ENCODE measurements at places on chromosomes 5 and 9.

- no peak overlapping the region for H3K4me3 ChIP-seq
- no peaks in the 10 kb centered on the region for H3K36me3 ChIP-seq
- no peak overlapping the region for H3K27ac ChIP-seq
Observed at GRCh38 chr9:75540185-75540584, 350.3 kb upstream of the PCSK5 start.

DNA sequence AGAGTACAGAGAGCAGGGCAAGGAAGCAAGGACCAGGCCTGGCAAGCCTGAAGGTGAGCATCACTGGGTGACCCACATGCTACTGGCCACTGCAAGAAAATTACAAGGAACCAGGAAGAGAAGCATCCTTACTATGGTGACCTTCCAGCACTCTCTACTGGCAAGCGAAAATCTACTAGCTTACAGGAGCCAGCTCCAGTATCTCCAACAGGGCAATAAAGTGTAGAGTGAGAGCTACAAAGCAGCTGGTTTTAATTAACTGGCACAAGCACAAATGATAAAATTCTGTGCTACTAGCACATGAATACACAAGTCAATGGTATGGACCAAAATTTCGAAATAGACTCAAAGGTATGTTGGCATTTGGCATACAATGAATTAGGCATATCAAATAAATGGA, 113.3 kb upstream of the CAST start:
- H3K36me3 ChIP-seq = no peaks in the 10 kb centered on the region
- DNase-seq = no peak
- H3K4me3 ChIP-seq = no peak overlapping the region
- H3K27ac ChIP-seq = no peak overlapping the region
- H3K27me3 ChIP-seq = no peaks in the 10 kb centered on the region

DNA sequence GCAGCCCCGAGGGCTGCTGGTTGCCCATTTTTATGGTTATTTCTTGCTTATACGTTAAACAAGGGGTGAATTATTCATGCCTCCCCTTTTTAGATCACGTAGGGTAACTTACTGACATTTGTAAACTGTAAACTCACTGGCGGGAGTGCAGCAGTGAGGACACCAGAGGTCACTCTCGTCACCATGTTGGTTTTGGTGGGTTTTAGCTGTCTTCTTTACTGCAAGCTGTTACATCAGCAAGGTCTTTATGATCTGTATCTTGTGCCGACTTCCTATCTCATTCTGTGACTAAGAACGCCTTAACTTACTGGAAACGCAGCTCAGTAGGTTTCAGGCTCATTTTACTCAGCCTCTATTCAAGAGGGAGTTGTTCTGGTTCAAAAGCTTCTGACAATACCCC, 155.0 kb upstream of the PRDM9 start:
- no peak for DNase-seq
- no peaks in the 10 kb centered on the region for H3K27me3 ChIP-seq
- H3K4me1 ChIP-seq = no peaks in the 10 kb centered on the region
- H3K36me3 ChIP-seq = no peaks in the 10 kb centered on the region
- no peak overlapping the region for H3K27ac ChIP-seq

- no peaks in the 10 kb centered on the region for H3K36me3 ChIP-seq
- no peaks in the 10 kb centered on the region for H3K27me3 ChIP-seq
- H3K27ac ChIP-seq = no peak overlapping the region
- H3K4me1 ChIP-seq = no peaks in the 10 kb centered on the region
- no peak for DNase-seq
Observed at GRCh38 chr5:86360801-86361200, 256.9 kb upstream of the COX7C start.

GRCh38 chr9:128927731-128928411, 7.1 kb downstream of the PHYHD1 start:
- peak; percentile 38 for DNase-seq
- H3K27ac ChIP-seq = no peak overlapping the region
- H3K4me1 ChIP-seq = peaks cover 4% of the 10 kb centered on the region

- H3K4me1 ChIP-seq = no peaks in the 10 kb centered on the region
- DNase-seq = no peak
- H3K27me3 ChIP-seq = no peaks in the 10 kb centered on the region
- no peak overlapping the region for H3K4me3 ChIP-seq
- H3K27ac ChIP-seq = no peak overlapping the region
Observed at GRCh38 chr5:93055971-93056370, 525.0 kb downstream of the NR2F1-AS1 start.
